ENCODE measurements at places on chromosomes 13 and 19.
A peak's percentile ranks its signal among the peaks of the same experiment; 100 is the strongest.

DNA sequence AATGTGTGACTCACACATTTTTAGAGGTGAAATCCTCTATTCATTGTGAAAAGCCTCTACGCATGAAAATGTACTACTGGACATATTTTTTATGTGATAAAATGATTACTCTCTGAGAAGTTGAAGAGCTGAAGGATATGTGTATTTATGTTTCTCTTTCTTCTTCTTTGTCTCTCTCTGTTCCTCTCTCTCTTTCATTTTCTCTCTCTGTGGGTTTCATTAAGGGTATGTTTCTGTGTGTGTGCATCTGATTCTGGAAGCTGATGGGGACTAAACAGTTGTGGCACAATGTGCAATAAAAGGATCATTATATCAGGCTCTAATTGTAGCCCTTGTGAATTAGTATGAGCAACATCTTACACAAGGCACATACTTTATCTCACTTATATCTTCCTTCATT lies 867.7 kb downstream of the PCDH9 start:
- DNase-seq = no peak

DNA sequence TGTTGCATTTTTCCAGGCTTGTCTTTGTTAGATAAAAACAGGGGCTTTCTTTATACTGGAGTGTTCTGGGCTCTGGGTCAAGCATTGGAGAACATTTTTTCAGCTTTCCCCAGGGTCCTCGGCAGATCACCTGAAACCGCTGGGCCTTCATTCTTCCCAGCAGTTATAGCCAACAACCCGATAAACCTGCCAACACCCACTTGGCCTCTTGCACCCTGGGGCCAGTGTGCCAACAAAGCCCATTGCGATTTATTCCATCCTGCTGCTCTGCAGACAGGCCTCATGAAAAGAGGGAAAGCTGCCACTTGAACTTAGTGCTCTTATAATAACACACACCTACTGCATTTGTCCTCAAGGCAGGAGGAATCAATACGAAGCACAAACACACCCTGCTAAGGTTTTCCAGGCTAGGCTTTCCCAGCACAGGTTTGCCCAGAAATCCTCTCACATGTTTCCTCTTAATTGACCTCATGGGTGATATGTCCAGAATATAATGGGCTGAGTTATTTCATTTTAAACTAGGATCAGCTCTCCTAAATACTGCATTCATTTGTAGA lies 669.3 kb downstream of the LIG4 start:
- no peak for DNase-seq

- no peak for DNase-seq
These were observed 10.7 kb downstream of the SBNO2 start for GRCh38 chr19:1163283-1163933.

DNA sequence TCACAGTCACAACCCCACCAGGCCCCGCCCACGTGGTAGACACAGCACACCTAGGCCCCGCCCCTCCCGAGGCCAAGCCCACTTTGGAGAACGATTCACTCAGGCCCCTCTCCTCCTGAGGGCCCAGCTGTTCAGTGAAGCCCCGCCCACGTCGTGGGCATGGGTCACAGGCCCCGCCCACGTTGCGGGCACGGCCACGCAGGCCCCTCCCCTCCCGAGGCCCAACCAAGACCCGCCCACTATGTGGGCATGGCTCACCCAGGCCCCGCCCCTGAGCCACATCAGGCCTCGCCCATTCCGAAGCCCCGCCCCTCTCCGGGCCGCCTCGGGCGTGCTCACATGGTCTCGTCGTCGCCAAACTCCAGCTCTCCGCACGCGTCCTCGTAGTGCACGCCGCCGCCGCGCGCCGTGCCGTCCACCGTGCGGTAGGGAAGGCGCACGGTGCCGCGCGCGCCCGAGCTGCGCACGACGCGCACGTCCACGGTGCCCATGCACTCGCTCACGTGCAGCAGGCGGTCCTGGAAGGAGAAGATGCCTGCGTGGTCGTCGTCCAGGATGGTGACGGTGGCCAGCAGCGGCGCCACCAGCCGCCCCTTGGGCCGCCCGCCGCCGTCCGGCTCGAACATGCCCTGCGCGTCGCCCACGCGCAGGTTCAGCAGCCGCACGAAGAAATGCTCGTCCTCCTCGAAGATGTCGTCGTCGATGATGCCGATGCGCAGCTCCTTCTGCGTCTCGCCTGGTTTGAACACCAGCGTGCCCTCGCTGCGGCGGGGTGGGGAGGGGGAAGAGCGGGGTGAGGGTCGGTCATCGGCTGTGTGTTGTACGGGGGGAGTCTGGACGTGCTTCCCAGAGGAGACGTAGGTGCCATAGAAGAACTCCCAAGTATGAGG lies 24.0 kb downstream of the SLC8A2 start:
- DNase-seq = peak; percentile 53

- DNase-seq = no peak
These were observed 16.3 kb upstream of the KIR3DL3 start for GRCh38 chr19:54707962-54708361.

GRCh38 chr13:39892721-39893685 lies 237.5 kb downstream of the COG6 start:
- peak; percentile 53 for DNase-seq

GRCh38 chr13:40528881-40529280 lies 137.6 kb downstream of the FOXO1 start:
- no peak for DNase-seq

DNA sequence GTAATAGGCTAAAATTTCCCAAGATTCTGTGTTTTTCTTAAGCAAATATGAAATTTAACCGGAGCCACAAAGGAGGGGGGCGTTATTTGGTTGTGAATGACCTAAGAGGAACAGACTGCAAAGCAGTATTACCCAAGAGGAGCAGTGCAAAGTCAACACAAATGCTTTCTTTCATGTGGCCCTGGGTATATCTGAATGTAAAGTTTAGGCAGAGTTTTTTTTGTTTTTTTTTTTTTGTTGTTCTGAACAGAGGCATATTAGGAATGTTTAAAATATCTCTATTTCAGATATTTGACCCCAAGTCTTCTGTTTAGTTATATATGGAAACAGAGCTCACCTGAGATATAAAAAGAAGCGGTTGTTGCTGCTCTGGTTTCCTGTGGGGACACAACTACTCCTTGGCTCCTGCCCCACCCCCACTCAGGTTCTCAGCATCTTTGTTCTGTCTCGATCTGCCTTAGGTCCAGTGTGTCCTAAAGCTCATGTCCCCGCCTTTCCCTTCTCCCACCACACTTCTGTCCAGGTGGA lies 220.7 kb downstream of the RFC3 start:
- no peak for DNase-seq
